ENCODE measurements at places on chromosomes 3 and 15. TPM values are rescaled to one million over a fixed set of nuclear protein-coding genes. Genes with fewer than 3 reads are reported as not detected.
A peak's percentile ranks its signal among the peaks of the same experiment; 100 is the strongest.

- DNase-seq, result no peak
These were observed 2.8 kb upstream of the SSUH2 start for GRCh38 chr3:8647137-8647985.

GRCh38 chr3:85482213-85482490 is 523.4 kb downstream of the CADM2 start:
- no peak for DNase-seq

DNA sequence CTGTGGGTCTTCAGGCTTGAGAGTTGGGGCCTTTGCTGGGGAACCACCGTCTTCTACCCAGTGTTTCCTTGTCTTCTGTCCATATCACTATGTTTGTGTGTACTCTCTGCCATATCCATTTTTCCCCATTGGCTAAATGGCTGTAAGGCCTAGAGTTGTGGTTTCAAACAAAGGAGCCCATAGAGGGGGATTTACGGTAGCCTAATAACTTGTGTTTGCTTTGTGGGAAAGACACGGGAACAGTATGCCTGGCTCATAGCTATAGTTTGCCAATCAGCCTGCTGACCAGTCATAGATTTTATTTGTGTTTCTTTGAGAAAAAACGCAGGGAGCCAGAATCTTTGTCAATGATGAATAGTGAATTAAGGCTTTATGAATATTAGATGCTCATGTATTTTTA is 554.8 kb downstream of the NAALADL2 start:
- DNase-seq, result no peak

- no peak for DNase-seq
These were observed 55.0 kb downstream of the GLB1 start for GRCh38 chr3:33041909-33042308.

GRCh38 chr3:40387895-40388254 is 891 bp downstream of the ENTPD3 start:
- DNase-seq, result peak; percentile 17

- DNase-seq, result no peak
These were observed 116.9 kb downstream of the NFKBIZ start for GRCh38 chr3:101966226-101966625.

DNA sequence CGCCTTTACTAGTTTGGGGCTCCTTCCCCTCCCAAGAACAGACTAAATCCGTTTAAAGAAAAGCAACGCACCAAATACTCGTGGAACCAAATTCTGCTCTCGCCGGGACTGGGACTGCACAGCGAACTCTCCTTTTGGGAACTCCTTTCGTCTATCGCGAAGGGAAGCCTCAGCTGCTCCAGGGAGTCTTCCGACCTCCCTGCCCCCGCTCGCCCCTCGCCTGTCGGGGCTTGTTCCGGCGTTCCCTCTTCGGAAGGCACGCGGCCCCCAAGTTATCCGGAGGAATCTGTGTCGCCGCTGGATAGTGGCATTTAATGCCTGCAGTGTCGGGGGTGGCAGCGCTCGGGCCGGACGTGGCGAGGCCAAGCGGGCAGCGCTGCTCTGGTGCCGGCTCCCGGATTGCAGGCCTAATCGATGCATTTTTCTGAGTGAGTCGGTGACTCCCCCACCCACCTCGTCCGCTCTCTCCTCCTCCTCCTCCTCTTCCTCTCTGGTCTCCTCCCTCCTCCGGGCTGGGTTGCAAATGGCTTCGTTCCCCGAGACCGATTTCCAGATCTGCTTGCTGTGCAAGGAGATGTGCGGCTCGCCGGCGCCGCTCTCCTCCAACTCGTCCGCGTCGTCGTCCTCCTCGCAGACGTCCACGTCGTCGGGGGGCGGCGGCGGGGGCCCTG is at the start of gene TRIM71:
Gene TRIM71 (plus strand): TSS at position 440 of the 671 bp plus-strand sequence. CDS start 84 bp downstream, at position 524.
- no peak for DNase-seq

GRCh38 chr15:60391722-60392315 is 6.0 kb downstream of the ANXA2 start:
- no peak for DNase-seq

GRCh38 chr3:47404955-47405790 is 24.4 kb downstream of the PTPN23 start:
- no peak for DNase-seq

DNA sequence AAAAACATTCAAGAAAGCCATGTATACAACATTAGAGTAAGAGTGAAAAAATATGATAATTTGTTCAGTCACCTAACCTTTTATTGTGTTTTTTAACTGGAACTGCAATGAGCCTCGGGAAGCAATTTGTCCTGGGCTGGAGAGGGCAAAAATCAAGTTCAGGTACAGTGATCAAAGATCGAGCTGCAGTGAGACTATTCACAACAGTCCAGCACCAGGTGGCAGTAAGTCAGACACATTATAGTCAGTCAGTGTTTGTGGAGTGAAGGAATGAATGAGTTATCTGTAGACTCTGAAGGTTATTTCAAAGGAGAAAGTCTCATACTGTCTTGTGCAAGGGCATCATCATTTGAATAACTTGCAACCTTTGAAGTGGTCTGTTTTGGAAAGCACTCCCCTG is 116.6 kb downstream of the CHDH start:
- no peak for DNase-seq

DNA sequence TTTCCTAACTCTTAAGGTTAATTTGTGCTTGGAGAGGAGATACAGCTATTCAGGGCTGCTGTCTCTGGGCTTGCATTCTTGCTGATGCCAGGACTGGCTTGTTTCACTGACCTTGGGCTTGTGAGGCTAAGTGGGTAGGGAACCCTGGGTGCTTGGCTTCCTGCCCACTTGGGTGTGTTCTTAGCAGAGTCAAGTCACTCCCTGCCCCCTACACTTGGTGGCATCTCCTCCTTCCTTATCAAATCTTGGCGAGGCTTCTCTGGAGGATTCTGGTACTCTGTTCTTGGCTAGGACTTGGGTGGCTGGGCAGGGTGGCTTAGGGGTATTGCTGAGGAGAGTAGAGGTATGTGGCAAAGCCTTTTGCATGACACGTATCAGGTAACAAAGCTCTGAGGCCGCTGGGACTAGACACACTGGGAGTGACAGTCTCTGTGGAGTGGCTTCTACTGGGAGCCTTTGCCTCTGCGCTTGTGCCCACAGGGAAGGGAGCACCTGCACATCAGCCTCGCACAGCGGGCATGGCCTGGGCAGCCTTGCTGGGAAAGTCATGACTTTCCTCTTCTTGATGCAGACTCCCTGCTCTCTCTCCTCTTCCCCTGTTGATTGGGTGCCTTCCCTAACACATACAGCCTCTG is 41.8 kb downstream of the CHCHD6 start:
- no peak for DNase-seq

- no peak for DNase-seq
These were observed 2.8 kb upstream of the FAM131A start for GRCh38 chr3:184334470-184335158.

DNA sequence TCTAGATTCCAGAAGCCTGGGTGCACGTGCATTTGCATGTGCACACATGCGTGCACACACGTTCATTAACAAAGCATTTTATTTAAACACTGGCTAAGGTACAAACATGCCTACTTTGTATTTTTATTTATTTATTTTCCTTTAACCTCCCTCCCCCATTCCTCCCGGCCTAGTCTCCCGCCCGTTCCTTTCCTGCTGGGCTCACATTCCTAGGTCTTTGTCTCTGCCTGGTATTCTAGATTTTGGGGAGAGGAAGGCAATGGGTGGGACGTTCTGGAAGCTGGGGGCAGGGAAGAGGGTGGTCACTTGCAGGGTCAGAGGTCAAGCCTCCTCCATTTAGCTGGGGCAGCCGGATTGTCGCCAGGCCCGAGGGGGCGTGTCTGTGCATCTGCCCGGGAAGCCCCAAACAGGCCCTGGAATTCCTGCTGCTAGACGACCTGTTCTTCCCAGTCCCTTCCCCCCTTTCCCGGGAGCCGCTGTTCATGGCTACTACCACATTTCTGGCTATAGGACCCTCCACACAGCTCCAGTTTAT is 51.8 kb downstream of the TRIM71 start:
- DNase-seq, result no peak

DNA sequence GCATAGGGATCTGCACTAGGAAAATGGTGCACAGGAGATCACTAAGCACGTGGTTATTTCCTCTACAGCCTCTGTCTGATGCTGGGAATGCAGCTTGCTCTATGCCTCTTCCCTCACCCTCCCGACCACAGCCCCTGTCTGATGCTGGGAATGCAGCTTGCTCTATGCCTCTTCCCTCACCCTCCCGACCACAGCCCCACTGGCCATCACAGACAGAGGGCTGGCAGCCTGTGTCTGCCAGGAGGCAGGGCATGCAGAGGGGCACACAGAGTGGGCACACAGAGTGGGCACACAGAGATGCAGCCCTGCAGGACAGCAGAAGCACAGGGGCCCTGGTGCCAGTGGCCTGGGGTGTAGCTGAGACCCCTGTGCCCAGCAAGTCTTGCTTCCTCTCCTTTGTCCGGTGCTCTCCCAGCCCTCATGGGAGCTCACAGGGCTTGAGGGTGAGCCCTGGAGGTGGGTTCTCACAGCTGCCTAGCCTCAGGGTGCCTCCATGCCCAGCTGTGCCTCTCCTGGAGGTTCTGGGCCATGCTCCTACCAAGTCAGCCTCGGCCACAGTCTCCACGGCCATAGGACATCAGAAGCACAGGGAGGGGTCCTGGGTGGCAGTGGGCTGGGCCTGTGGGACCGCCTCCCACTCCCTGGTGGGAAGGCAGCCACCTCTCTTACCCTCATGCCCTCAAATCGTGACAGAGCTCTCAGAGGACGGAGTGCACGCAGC is 65.8 kb downstream of the EXOG start:
- DNase-seq, result no peak

DNA sequence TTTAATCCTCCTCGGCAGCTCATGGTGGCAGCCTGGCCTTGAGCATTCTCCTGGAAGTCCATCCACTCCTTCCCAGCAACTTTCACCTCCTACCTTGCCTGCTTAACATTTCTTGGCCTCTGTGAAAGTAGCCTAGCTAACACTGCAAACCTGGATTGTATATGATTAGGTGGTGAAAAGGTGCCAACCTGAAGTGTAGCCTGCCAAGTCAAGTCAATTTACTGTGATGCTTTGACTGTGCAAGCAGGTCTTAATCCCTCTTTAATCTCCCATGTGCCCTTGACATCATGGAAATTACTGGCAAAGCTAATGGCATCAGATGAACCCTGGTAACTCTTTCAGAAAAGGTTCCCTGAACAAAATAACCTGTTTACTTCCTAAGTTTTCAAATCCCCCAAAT is 169.7 kb upstream of the NR2F2 start:
- no peak for DNase-seq

DNA sequence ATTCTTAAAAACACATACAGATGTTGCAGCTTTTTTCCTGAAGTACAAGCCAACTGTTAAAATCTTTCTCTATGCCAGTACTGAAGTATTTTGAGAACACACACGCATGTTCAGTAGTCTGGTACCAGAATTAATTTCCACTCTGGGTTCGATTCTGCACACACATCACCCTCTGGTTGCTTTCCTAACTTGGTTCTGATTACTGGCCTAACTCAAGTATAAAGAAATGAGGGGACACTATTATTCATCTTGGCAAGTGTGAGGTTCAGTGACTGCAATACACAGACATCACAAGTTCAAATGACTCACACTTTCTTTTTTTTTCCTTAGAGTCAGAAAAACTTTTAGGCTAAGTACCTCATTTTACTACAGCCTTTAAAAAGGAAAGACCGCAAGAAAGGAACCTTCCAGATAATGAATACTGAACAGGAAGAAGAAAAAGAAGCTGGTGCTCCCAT is 37.4 kb upstream of the LDHAL6B start:
- DNase-seq, result no peak

- no peak for DNase-seq
These were observed 184.9 kb downstream of the FAM43A start for GRCh38 chr3:194870394-194871110.

GRCh38 chr3:103494011-103494410 is 1059.2 kb downstream of the ZPLD1 start:
- no peak for DNase-seq

DNA sequence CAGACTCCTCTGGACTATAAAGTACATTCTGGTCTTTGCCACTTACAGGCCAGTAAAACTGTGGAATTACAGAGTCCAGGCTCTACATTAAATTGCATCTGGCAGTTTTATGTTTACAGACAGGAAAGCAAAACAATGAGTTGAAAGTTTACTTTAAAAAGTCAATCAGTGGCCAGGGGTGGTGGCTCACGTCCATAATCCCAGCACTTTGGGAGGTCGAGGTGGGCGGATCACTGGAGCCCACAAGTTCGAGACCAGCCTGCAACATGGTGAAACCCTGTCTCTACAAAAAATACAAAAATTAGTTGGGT is 53.8 kb downstream of the TM4SF4 start:
- DNase-seq, result no peak

GRCh38 chr3:151282921-151283320 is 4.6 kb upstream of the P2RY14 start:
- DNase-seq, result peak; percentile 40

DNA sequence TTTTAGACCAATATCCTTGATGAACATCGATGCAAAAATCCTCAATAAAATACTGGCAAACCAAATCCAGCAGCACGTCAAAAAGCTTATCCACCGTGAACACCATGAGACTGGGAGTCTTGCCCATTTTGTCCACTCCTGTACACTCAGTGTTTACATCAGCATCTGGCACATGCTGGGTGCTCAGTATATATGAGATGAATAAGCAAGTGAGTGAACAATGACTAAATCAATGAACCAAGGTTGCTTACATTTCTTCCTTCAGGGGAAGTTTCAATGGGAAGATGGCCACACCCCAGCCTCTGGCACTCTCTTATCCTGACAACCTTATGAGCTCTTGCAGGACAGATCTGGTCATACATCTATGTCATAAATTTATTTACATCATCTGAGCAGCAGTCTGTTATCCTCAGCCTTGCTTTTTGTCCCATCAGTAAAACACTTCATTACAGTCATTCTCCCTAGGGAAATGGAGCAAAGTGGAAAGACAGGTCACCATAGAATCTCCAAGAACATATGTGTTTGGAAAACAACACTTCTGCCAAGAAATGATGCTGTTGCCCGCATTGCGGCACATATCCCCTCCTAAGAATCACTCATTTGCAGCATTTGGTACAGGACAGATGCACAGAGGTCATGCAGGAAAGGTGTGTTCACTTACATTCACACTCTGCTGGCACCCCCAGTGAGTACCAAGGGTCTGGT is 171.8 kb upstream of the EIF1B start:
- DNase-seq, result no peak

- DNase-seq, result peak; percentile 78
These were observed 380.3 kb downstream of the RSL24D1 start for GRCh38 chr15:54816401-54816800.

The CCDC51 gene
- 6.0 TPM for total RNA-seq

The GHSR gene
- total RNA-seq, result not detected

The GOLGA8N gene
- 8.9 TPM for total RNA-seq

The TMEM266 gene
- 4.6 TPM for total RNA-seq

The ACP3 gene
- 0.91 TPM for total RNA-seq

The GOLGA8R gene
- 3.5 TPM for total RNA-seq

The WDR49 gene
- 48.5 TPM for total RNA-seq

The HRG gene
- total RNA-seq, result not detected

The TMCO5A gene
- not detected for total RNA-seq

The TRMT10C gene
- 19.0 TPM for total RNA-seq

The ALG1L2 gene
- total RNA-seq, result 0.91 TPM
